ENCODE measurements at places on chromosomes 6 and 20.

GRCh38 chr6:22536122-22536521, 33.2 kb upstream of the HDGFL1 start:
- DNase-seq, result no peak

GRCh38 chr6:35967076-35967774, 46.3 kb upstream of the SRPK1 start:
- no peak for DNase-seq

DNA sequence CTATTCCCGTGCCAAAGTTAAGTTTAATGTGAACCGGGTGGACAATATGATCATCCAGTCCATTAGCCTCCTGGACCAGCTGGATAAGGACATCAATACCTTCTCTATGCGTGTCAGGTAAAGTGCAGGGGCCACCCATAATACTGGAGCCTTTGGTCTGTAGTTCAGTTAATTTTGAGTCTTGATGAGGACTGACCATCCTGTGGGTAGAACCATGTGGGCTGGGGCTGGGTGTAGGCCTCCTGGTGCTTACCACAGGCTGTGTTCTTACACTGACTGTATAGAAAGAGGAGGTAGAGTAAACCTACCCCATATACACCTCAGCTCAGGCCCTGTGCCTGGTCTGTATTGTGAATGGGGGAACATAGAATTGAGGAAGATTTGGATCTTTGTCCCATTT, 2.4 kb downstream of the NOP56 start:
- DNase-seq, result no peak

DNA sequence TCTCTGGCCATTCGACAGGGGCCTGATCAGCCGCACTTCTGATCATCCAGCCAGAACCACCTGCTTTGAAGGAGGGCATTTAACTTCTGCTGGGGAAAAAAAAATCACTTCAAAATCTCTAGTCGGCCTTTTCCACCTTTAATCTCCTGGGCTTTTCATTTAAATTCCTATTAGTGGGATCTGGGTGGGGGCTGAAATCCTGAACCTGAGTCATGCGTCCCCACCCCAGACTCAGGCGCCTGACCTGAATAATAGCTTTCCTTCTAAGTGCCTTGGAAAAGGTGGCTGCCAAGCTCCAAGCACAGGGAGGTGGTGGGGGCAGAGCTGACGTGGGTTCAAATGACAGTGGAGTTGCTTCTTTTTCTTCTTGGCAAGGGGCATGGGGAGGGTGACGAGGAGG, 246.0 kb upstream of the EXOC2 start:
- no peak for DNase-seq

DNA sequence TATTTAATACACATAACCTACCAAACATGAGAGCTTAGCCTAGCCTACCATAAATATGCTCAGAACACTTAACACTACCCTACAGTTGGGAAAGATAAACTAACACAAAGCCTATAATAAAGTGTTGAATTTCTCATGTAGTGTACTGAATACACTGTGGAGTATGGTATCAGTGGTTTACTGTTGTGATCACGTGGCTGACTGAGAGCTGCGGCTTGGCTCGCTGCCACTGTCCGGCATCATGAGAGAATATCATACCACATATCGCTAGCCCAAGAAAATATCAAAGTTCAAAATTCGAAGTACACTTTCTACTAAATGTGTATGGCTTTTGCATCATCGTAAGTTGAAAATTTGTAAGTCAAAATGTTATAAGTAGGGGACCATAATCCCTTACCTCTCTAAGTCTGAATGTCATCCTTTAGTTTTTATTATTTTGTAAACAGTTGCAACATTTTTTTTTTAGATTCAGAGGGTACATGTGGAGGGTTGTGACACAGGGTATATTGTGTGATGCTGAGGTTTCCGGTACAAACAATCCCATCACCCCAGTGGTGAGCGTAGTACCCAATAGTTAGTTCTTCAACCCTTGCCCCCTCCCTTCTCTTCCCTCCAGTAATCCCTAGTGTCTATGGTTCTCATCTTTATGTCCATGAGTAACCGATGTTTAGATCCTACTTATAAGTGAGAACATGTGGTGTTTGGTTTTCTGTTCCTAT, 14.6 kb upstream of the TAAR1 start:
- no peak for DNase-seq

DNA sequence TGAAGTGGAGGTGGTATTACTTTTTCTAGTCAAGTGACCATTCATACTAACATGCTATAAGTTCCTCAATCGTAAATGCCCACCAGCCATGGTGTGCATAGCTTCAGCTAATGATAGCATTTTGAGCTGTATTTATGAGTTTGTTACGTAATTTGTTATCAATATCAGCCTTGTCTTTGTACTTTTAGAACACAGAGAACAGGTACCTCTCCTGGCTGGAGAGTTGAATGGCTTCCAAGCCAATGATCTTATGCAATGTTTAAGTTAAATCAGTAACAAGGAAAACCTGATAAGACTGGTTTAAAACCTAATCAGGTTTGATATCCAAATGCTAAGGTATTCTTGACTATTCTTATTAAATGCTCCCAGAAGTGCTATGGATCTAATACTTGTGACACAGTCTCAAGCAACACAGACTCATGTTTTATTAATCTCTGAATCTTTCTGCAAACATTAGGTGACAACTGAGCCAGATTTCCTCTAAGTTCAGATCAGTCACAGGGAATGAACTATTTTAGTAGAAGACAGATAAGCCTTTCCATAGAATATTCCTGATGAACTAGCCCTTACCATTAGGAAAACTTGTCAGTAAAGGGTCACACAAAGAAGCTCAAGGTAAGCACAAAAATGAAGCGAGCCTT, 154.8 kb downstream of the PTPRK start:
- no peak for DNase-seq

DNA sequence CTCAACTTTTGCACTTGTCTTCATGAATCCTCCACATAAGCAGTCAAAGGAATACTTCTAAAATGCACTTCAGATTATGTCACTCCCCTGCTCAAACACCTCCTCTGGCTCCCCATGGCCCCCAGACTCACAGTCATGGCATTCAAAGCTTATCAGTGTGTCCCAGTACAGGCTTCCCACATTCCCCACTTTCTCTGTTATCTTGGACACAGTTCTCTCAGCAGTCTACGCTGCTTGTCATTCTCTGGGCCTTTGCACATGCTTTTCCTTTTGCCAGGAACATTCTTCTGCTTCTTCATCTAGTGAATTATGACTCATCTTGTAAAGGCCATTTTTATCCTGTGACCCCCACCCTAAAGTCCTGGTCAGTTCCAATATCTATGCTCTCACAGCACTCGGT, 31.8 kb downstream of the SLC13A3 start:
- DNase-seq, result no peak

- DNase-seq, result no peak
These were observed 9.8 kb downstream of the NDUFAF5 start for GRCh38 chr20:13794667-13795066.

Data from DMS79 (cell line).